ENCODE measurements at places on chromosomes 7 and 10.

GRCh38 chr7:46545790-46546189, 624.7 kb upstream of the IGFBP3 start:
- no peak for DNase-seq

GRCh38 chr10:72264536-72264935, 9.2 kb upstream of the DDIT4 start:
- no peak for DNase-seq

- no peak for DNase-seq
These were observed 186.7 kb downstream of the CXCL12 start for GRCh38 chr10:44198096-44198779.

DNA sequence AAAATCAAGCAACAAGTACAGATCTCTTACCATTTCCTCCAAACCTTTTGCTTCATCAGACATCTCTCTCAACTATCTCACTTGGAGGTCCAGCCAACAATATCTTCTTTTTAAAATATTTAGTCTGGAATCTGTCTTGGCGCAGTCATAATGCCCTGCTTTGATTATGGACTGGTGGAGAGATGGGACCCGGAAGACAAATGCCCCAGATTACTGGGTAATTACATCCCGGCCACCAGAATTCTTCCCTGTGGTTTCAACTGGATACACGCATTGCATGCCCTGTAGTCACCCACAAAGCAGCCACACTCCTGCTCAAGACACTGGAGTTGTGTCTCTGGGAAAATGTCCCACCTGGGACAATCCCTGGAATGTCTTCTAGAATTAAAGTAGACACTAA, 65.5 kb downstream of the BPGM start:
- DNase-seq = no peak

GRCh38 chr10:97140902-97141745, 44.6 kb downstream of the SLIT1 start:
- no peak for DNase-seq

- DNase-seq = no peak
These were observed 2.8 kb upstream of the TRRAP start for GRCh38 chr7:98875501-98875900.

DNA sequence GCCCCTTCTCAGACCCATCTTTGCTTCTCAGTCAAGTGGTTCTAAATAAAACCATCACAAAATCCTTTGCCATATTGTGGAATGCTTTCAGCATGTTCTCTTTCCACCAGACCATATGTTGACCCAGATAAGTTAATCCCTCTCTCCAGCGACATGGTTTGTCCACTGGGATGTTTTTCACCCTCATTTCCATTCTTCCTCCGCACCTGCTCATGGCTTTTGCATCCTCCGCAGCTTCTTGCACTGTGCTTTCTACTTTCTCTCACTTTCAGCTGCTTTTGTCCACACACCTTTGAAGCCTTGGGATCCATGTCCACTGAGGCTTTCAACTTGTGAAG, 52.3 kb upstream of the WAC start:
- DNase-seq = no peak

- no peak for DNase-seq
These were observed 495.1 kb downstream of the SUGCT start for GRCh38 chr7:40629891-40630290.

DNA sequence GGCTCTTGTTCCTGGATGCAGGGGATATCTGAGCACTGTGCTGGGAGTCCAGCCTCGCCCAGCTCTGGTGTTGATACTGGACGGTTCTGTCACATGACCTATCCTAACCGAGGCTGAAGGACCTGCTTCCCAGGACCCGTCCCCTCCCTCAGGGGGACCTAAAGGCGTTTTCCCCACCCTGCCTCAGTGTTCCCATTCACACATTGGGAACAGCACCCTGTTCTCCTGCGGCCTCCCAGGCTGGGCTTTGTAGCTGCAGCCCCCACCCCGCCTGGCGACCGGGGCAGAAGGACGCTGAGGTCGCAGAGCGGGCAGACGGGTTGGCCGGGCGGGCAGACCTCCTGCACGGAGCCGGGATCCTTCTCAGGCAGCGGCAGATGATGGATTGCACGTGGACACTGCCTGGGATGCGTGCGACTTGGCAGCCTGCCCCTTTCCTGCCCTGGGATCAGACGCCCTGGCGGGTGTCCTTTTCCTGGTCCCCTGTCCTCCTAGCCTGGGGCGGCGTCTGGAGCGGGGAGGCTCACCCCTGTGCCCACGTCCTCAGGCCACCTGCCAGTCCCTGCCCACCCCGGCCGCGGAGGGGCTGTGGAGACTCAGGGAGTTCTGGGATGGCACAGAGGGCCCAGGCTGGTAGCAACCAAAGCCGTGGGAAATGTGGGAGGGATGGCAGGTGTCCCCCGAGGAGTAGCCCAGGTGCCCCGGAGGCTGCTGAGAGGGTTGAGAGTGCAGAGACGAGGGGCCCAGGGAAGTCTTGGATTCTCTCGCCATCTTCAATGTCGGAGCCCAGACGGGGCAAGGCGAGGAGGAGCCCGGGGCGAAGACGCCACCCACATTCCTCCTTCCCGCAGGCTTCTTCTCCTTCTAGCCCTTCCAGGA, 17.2 kb upstream of the PSMG3 start:
- DNase-seq = no peak

Measured in activated CD4-positive, alpha-beta T cell treated with anti-CD3 and anti-CD28 coated beads, Interleukin-2, Interleukin-4, amounts not matched to agents 100 ng/mL and 50 ng/mL, durations not matched to agents 16 hours and 8 hours (primary cell).